Astrocyte of the cerebellum (primary cell): ENCODE measurements at places on chromosomes 7 and 10.

- DNase-seq = no peak
Measured at GRCh38 chr10:127146661-127147060, 49.7 kb downstream of the INSYN2A start.

DNA sequence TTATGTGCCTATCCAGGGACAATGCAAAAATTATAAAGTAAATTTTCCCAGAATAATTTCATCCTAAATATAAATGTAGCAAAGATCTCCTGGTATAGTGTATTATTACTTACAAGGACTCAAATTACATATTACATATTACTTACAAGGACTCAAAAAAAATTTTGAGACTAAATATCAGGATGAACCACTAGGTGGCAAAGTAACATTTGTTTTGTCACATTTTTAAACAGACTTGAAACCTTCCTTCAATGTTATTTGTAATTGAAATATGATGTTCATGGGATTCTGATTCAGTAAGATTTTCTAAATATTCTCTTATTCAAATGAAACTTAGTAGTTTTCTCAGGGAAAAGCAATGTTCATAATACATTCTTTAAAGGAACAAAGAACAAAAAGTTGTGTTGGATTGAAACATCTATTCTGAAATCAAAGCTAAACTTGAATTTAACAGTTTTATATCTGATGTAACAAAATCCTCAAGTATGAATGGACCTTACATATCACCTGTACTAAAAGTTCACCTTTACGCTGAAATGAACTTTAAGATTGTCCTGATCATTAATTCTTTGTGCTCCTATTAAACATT is 74.3 kb upstream of the GNAI1 start:
- DNase-seq = peak; percentile 72

DNA sequence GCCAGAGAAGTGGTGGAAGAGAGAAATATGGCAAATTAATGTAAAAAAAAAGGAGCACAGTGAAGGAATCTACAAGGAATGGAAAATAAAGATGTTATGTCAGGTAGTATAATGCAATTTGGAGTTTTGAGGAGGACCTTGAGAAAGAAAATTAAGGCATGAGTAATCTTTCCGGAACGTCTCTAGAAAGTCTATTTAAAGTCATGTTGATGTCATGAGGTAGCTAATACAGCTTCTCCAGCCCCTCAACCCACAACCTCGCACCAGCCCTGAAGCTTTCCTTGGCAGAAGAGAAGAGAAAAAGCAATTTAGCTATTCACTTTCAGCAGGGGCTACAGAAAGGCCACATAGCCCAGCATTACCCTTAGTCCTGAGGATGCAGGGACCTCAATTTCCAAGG is 22.5 kb downstream of the TRDMT1 start:
- DNase-seq = no peak

- DNase-seq = no peak
Measured at GRCh38 chr10:4648999-4649398, 177.0 kb upstream of the AKR1E2 start.

DNA sequence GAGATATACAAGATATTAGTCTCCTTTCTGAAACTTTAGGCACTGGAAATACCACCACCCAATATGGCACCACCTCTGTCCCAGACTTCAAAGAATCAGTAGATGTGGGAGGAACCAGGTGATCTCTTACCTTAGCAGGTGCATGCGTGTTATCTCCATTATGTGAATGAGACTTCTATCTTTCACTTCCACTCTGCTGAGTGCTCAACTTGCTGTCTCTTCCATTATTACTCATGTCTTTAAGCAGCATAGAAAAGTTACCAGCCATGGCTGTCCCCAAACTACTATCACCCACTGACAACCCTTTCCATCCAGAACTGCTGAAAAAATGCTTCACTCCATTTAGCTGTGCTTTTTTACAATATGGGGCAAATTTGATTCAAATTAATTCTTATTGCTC is 101.5 kb upstream of the PRSS1 start:
- DNase-seq = no peak

GRCh38 chr10:18279173-18279572 is 138.9 kb downstream of the CACNB2 start:
- DNase-seq = no peak
